Breast epithelium (tissue), 4 donors: ENCODE measurements at places on chromosomes 12 and 14.

DNA sequence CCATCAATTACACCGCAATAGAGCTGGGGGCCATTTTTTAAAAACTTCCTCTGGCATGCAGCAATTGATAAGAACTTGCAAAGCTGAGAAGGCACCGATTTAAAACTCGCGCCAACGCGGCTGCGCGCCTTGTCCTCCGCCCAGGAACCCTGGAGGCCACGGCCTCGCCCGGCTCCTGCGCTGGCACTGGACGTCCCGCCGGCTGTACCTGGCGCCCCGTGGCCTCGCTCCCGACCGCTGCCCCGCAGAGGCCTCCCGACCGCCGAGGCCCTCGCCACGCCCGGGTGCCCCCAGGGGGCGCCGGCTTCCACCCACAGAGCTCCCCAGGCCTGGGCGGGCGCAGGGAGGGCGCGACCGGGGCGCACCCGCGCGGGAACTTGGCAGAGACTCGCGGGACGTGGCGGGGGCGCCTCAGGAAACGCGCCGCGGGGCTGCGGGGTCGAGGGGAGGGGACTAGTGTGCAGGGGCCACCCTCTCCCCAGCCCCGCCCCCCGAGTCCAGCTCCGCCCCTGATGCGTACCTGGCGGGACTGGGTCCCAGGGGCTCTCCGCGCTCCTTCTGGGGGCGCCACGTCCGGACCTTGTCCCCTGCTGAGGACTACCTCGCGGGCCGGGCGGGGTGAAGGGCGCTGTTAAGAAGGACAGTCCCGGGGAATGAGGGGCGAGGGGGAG is 65.7 kb downstream of the TNFAIP2 start:
- no peak for DNase-seq
- H3K27ac ChIP-seq: no peak overlapping the region
- H3K27me3 ChIP-seq: no peaks in the 10 kb centered on the region
- H3K4me3 ChIP-seq: peak overlapping the region; percentile 46
- no peaks in the 10 kb centered on the region for H3K36me3 ChIP-seq
- no peaks in the 10 kb centered on the region for H3K4me1 ChIP-seq

DNA sequence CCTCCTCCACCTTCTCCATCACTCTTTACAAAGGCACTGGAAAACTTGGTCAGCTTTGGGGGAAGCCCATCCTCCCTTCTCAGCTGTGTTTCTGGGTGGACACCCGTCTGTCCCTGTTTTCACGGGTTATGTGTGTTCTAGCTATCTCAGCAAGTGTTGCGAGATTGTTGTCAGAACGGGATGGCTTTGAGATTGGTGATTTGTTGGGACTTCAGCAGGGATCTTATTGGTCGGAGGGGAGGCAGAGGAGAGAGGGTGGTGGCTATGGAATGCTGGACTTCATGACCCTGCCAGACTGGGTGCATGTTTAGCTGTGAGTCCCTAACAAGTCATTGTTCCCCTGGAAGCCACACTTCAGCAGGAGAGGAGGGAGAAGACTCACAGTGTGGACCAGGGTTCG is 2.1 kb downstream of the USP5 start:
- H3K27ac ChIP-seq: peak overlapping the region; percentile 64
- H3K36me3 ChIP-seq: no peaks in the 10 kb centered on the region
- H3K27me3 ChIP-seq: no peaks in the 10 kb centered on the region
- H3K4me1 ChIP-seq: peaks cover 6% of the 10 kb centered on the region
- H3K4me3 ChIP-seq: no peak overlapping the region

- H3K36me3 ChIP-seq: no peaks in the 10 kb centered on the region
- no peaks in the 10 kb centered on the region for H3K27me3 ChIP-seq
- DNase-seq: no peak
- H3K27ac ChIP-seq: no peak overlapping the region
- no peak overlapping the region for H3K4me3 ChIP-seq
These were observed 40.4 kb downstream of the SLC38A4 start for GRCh38 chr12:46785382-46785781.

- H3K4me3 ChIP-seq: no peak overlapping the region
- DNase-seq: no peak
- no peaks in the 10 kb centered on the region for H3K36me3 ChIP-seq
- H3K4me1 ChIP-seq: no peaks in the 10 kb centered on the region
- H3K27ac ChIP-seq: no peak overlapping the region
These were observed 99.5 kb downstream of the SLC16A7 start for GRCh38 chr12:59695379-59695778.

GRCh38 chr14:99951085-99951484 is 114.1 kb upstream of the EVL start:
- no peak overlapping the region for H3K4me3 ChIP-seq
- H3K4me1 ChIP-seq: no peaks in the 10 kb centered on the region
- no peak overlapping the region for H3K27ac ChIP-seq
- no peaks in the 10 kb centered on the region for H3K36me3 ChIP-seq

- no peak overlapping the region for H3K4me3 ChIP-seq
- H3K36me3 ChIP-seq: no peaks in the 10 kb centered on the region
- no peaks in the 10 kb centered on the region for H3K4me1 ChIP-seq
- DNase-seq: no peak
- no peaks in the 10 kb centered on the region for H3K27me3 ChIP-seq
These were observed 24.3 kb downstream of the ZFC3H1 start for GRCh38 chr12:71639341-71639760.

DNA sequence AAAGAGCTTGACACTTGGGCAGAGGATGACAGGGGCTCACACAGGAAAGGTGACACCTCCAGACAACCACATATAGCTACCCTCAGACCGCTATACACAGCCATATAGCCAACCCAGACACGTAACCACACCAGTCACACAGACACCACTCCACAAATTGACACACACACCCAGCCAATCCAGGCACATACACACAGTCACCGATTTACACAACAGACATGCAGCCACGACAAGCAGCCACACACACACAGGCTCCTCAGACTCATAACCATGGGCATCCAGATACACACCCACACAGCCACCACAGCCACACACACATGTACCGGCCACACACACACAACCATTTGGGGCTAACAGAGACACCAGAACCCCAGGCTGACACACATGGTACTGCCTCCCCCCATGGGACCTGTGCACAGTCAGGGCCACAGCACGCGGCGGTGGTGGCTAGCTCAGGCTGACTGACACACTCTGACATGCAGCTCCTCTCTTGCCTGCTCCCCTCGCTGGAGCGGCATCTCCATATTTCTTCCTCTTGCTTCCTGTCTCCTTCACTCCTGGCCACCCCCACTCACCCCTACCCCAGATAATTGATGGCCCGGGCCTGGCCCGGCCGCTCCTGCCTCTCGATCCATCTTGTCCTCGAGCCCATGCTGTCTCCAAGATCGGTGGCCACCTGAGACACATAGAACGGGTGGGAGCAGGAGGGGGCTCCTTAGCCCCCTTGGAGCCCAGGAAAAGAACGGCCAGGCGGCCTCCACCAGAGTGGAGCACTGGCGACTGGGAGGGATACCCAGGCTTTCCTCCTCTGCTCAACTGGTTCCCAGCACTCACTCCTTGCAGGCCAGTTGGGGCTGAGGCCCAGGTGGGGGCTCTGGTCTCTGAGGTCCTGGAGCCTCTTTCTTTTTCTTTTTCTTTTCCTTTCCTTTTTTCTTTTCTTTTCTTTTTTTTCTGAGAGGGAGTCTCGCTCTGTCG is 6.0 kb upstream of the SHMT2 start:
- H3K27ac ChIP-seq: no peak overlapping the region
- no peaks in the 10 kb centered on the region for H3K36me3 ChIP-seq
- no peak overlapping the region for H3K4me3 ChIP-seq

GRCh38 chr14:67435603-67436002 is 23.6 kb upstream of the PLEK2 start:
- no peaks in the 10 kb centered on the region for H3K4me1 ChIP-seq
- DNase-seq: no peak
- H3K27ac ChIP-seq: peak overlapping the region; percentile 68
- no peak overlapping the region for H3K4me3 ChIP-seq
- H3K36me3 ChIP-seq: no peaks in the 10 kb centered on the region
- no peaks in the 10 kb centered on the region for H3K27me3 ChIP-seq

- no peak overlapping the region for H3K27ac ChIP-seq
- no peak overlapping the region for H3K4me3 ChIP-seq
- H3K27me3 ChIP-seq: no peaks in the 10 kb centered on the region
- no peaks in the 10 kb centered on the region for H3K4me1 ChIP-seq
These were observed 292.7 kb downstream of the EMP1 start for GRCh38 chr12:13489246-13489645.

DNA sequence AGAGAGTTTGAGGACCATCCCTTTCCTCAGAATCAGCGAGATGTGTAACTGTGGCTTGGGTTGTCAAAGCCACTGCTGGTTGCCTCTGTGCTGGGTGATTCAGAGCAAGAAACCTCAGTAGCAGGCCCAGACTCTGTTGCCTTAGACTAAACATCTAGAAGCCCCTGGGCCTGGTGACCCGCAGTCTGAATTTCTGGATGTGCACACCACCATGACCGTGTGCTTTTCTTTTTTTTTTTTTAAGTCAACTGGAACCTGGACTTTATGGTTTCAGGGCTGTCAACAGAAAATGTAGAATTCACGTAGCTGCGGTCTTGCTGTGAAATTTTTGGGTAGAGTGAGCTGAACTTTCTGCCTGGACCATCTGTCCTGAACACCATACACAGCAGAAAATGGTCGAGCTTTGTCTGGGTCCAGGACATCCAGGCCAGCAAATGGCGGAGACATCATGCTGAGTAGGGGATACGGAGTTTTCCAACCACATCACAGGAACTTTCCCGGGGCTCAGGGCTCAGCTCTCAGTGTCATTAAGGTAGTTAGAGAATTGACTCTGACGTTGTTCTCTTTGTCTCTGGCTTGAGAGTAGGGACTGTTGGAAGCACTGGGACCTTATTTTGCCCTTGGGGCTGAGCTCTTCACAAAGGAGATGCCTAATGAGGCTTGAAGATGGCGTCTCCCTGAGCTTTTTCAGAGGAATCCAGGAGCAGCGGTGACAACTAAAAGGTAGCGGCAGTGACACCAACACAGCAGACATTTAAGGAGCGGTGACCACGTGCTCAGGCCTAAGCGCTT is 23.0 kb upstream of the BATF start:
- no peaks in the 10 kb centered on the region for H3K36me3 ChIP-seq
- H3K4me3 ChIP-seq: no peak overlapping the region
- DNase-seq: no peak
- H3K27ac ChIP-seq: no peak overlapping the region
- no peaks in the 10 kb centered on the region for H3K27me3 ChIP-seq

DNA sequence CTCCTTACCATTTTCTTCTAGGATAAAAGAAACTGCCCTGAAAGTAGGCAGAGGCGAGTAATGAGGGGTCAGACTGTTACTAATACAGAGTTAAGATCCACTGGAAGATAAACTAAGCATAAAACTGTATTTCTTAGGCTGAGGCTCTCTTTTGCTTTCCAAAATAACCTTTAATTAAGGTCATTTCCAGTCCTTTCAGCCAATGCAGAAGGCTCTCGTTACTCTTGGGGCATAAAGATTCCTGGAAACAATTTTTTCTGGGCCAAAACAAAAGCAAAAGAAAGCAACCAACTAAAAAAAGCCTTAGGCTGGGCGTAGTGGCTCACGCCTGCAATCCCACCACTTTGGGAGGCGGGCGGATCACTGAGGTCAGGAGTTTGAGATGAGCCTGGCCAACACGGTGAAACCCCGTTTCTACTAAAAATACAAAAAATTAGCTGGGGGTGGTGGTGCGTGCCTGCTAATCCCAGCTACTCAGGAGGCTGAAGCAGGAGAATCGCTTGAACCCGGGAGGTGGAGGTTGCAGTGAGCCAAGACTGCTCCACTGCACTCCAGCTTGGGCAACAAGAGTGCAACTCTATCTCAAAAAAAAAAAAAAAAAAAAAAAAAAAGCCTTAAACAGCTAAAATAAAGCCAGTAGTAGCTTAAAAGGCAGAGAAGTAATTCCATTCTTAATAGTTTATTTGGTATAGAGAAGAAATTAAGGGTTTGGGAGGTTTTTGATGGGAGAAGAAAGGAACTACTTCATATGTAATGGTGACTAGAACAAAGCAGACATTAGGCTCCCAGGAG is 68.9 kb upstream of the STAC3 start:
- H3K36me3 ChIP-seq: no peaks in the 10 kb centered on the region
- DNase-seq: no peak
- H3K4me3 ChIP-seq: peak overlapping the region; percentile 1
- no peaks in the 10 kb centered on the region for H3K27me3 ChIP-seq

DNA sequence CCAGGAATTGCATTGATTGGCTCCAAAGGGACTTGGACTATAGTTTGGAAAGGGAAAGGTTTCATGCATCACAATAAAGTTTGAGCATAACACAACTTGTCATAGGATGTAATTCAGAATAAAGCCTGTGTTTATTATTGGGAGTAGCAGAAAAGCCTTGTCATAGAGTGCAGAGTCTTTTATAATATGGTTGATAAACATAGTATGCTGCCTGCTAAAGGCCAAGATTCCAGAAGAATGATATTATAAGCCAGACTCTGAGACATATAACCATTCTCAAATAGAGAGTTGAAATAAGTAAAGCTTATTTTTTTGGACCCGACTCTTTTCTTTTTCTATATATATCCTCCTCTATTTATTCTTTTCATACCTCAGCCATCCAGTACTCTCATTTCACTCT is 207.3 kb downstream of the LRIG3 start:
- no peaks in the 10 kb centered on the region for H3K4me1 ChIP-seq
- no peak overlapping the region for H3K27ac ChIP-seq
- no peak for DNase-seq
- no peaks in the 10 kb centered on the region for H3K27me3 ChIP-seq
- H3K4me3 ChIP-seq: no peak overlapping the region

DNA sequence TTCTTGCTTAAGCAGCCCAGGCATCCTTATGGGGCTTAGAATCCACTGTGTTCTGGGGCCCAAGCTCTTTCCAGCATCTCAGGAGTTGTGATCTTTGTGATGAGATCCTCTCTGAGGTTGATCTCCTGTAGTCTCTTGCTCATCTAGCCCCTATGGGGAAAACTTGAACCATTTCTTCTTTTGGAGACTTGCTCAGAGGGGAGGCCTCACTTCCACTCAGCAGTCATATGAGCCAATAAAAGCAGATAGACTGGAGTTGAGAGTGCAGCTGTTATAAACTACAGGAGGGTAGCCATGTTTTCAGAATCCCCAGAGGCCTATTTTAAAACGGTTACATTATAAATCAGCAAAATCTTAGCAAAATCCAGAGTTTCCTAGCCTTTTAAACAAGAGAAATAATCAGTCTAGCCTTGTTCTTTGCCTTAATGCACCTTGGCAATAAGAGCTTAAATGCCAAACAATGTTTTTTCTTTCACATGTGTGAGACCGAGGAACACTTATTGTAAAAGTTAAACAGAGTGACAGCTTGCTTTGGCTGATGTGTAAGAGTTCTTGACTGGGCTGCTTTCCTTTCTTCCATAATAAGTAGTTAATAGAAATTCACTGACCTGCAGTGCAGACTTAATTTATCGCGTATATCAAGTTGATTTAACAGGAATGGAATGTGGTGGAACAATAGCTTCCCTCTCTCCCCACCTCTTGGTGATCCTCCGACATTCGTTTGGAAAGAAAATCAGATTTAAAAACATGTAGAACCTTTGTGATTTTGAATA is 168.3 kb downstream of the NEDD1 start:
- H3K36me3 ChIP-seq: no peaks in the 10 kb centered on the region
- H3K27ac ChIP-seq: peak overlapping the region; percentile 0
- no peaks in the 10 kb centered on the region for H3K27me3 ChIP-seq
- no peaks in the 10 kb centered on the region for H3K4me1 ChIP-seq

DNA sequence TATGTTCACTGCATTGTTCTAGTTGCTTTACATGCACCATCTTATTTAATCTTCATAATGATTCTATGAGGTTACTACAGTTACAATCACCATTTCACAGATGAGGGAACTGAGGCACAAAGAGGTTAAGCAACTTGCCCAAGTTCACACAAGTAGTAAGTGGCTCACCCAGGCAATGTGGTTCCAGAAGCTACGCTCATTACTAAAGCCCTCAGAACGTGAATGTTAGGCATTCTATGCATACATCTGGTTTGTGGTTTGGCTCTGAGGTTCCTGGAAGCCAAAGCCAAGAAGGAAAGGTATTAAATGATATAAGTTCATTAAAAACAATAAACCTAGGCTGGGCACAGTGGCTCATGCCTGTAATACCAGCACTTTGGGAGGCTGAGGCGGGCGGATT is 14.4 kb upstream of the VRTN start:
- no peak overlapping the region for H3K27ac ChIP-seq
- no peaks in the 10 kb centered on the region for H3K36me3 ChIP-seq
- no peak overlapping the region for H3K4me3 ChIP-seq
- no peaks in the 10 kb centered on the region for H3K27me3 ChIP-seq
- no peak for DNase-seq
